Lung (tissue), 17 donors: ENCODE measurements at places on chromosomes 12 and 14. TPM values are rescaled to one million over a fixed set of nuclear protein-coding genes. Genes with fewer than 3 reads are reported as not detected.

DNA sequence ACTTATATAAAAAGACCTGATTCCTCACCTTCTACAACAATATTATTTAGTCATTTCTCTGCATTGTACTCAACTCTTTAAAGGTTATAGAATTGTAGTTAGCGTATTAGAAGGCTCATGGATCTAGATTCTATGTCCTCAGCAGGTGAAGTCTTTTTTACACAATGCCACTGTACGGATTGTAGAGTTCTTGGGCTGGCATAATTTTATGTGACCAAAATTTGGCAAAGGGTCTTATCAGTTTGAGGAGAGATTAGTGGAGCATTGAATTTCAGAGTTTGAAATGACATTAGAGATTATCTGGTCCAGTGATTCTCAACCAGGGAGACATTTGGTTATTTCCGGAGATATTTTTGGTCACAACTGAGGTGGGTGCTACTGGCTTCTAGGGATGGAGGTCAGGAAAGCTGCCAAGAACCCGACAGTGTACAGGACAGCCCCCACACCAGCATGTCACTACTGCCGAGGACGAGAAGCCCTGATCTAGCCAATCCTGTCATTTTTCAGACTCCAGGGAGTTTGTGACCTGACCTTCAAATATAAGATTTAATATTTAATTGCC, 63.9 kb downstream of the BICD1 start:
- DNase-seq = no peak
- H3K4me1 ChIP-seq = no peaks in the 10 kb centered on the region
- H3K27ac ChIP-seq = no peak overlapping the region
- H3K36me3 ChIP-seq = no peaks in the 10 kb centered on the region
- no peak overlapping the region for H3K4me3 ChIP-seq

DNA sequence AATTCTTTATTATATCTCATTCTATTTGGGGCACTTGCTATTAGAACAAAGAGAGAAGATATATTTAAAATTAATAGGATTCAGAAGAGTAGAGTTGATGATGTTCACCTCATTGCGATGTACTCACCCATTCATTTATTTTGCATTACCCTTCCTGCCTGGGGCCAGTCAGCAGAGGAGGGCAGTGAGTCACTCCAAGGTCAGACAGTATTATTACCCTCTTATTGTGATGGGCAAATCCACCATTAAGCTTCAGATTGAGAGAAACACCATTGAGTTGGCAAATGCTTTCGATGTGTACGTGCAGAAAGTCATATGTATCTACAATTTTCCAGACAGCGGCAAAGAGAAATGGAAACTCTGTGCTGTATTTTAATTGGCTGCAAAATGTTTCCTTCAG, 134.2 kb downstream of the BICD1 start:
- no peaks in the 10 kb centered on the region for H3K27me3 ChIP-seq
- H3K36me3 ChIP-seq = no peaks in the 10 kb centered on the region
- H3K4me3 ChIP-seq = no peak overlapping the region

FOXN4 gene
- 0.26 TPM for total RNA-seq

PRKAG1 gene
- 33.1 TPM for total RNA-seq

DNA sequence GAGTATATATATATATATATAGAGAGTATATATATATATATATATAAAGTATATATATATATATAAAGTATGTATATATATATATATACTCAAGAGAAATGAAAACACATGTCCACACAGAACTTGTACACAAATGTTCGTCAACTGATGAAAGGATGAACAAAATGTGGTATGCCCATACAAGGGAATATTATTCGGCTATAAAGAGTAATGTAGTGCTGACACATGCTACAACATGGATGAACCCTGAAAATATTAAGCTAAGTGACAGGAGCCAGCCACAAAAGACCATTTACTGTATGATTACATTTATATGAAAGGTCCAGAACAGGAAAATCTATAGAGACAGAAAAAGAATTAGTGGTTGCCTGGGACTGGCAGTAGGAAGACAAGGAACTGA, 19.5 kb downstream of the LIMA1 start:
- no peak overlapping the region for H3K27ac ChIP-seq
- no peak for DNase-seq

DNA sequence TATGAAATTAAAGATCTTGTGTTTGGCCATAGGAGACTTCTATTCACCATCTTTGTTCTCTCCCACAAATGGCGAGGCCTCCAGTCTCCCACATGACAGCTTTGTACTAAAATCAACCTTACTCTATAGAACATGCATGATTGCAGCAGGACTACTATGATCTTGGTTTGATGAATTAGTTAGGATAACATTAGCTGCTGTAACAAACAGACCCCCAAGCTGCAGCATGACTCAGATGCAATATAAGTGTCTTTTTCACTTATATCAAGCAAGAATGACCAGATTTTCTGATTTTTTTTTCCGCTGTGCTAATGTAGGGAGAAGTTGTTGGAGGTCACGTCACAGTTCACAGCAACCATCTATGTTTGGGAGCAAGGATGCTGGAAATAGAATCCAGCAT, 10.8 kb upstream of the OAS3 start:
- H3K27ac ChIP-seq = no peak overlapping the region
- H3K27me3 ChIP-seq = no peaks in the 10 kb centered on the region
- H3K36me3 ChIP-seq = no peaks in the 10 kb centered on the region
- DNase-seq = no peak
- no peak overlapping the region for H3K4me3 ChIP-seq
